ENCODE measurements at places on chromosomes 7 and 10.

DNA sequence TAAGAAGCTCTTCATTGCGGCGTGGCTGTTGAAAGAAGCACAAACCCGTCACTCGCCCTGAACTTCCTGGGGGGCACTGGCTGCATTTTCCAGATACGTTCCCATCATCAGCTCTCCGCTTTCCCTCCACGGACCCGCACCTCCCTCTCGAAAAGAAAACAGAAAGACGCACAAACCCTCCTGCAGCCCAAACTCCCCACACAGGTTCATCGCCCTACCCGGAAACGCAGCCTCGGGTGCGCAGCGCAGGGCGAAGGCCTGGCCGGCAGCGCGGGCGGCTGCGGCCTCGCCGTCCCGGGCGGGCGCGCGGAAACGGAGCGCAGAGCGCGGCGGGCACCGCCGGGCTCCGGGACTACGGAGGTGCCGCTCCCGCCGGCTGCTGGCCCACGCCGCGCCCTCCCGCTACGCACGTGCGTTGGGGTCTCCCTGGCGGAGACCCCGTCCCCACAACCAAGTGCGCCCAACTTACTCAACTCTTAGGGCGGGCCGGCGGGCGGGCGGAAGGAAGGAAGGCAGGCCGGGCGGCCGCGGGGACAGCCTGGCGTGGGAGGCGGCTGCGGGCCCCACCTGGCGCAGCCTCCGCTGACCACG is 822 bp downstream of the ZNF800 start:
- peak; percentile 49 for DNase-seq

DNA sequence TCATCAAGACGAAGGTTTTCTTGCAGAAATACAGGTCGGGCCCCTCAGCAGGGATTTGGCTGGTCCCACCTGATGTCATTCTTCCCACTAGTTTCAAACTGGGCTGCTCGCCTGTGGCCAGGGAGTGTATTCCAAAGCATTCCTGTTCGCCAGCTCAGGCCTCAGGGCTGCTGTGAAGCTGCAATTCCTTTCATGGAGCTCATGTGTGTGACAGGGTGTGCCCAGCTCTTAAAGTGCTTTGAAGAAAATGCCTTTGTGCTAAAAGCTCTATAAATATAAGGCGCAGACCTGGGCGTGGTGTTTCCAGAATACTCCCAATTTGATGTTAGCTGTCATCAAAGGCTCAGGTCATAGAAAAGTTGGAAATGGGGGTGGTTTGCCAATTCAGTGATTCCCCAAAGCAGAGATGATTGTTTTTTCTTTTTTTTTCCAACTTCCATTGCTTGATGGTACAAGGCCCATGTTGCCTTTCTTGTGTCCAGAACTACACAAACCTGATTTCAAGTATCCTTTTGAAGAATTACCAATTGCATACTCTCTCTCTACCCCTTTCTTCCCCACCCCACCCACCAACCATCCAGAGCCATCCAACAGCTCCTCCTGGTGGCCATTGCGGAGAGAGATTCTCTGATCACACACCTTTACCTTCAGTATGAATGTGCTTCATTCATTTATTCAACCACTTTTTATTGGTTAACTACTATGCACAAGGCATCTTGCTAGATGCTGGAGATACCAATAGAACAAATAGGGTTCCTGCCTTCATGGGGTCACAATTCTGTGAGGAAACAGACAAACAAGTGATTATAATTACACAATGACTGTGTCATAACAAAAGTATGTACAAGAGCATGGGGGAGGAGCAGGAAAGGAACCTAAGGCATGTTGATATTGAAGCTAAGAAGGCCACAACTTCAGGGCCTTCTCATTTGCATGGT is 297.3 kb upstream of the LYZL1 start:
- peak; percentile 47 for DNase-seq

GRCh38 chr10:78691301-78692030 is 377.3 kb upstream of the ZMIZ1 start:
- no peak for DNase-seq

GRCh38 chr10:81733542-81733941 is 141.5 kb upstream of the NRG3 start:
- DNase-seq = no peak

- peak; percentile 27 for DNase-seq
Observed at GRCh38 chr7:87877366-87878040, 1.2 kb downstream of the DBF4 start.

- peak; percentile 89 for DNase-seq
Observed at GRCh38 chr7:107045980-107046379, 1.5 kb downstream of the PRKAR2B start.

All from fibroblast of villous mesenchyme (primary cell).